ENCODE measurements at places on chromosomes 7 and 10.

- no peak for DNase-seq
These were observed 100.3 kb upstream of the AGBL3 start for GRCh38 chr7:134885967-134886352.

- DNase-seq = no peak
These were observed 190.6 kb downstream of the PARD3 start for GRCh38 chr10:34624323-34625153.

GRCh38 chr7:96310110-96310509 lies 11.8 kb downstream of the SLC25A13 start:
- no peak for DNase-seq

- no peak for DNase-seq
These were observed 82.3 kb upstream of the PPIF start for GRCh38 chr10:79264942-79265341.

- DNase-seq = no peak
These were observed 552.5 kb upstream of the SORCS1 start for GRCh38 chr10:107717046-107717445.

DNA sequence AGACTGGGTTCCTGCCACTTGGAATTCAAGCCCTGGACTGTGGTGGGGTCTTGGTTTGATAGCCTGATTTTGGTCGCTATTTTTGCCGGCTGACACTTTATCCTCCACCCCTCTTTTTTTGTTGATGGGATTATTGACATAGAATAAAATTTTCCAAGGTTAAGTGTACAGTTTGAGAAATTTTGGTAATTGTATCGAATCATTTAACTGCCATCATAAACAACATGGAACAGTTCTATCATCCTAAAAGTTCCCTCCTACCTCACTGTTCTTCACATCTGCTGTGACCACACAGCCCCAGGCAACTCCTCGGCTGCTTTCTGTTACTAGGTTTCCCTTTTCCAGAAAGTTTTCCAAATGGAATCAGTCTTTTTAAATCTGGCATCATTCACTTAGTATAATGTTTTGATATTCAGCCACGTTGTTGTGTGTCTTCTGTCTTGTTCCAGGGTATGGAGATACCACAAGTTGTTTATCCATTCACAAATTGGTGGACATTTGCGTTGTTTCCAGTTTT lies 50.6 kb upstream of the STEAP1B start:
- DNase-seq = no peak

DNA sequence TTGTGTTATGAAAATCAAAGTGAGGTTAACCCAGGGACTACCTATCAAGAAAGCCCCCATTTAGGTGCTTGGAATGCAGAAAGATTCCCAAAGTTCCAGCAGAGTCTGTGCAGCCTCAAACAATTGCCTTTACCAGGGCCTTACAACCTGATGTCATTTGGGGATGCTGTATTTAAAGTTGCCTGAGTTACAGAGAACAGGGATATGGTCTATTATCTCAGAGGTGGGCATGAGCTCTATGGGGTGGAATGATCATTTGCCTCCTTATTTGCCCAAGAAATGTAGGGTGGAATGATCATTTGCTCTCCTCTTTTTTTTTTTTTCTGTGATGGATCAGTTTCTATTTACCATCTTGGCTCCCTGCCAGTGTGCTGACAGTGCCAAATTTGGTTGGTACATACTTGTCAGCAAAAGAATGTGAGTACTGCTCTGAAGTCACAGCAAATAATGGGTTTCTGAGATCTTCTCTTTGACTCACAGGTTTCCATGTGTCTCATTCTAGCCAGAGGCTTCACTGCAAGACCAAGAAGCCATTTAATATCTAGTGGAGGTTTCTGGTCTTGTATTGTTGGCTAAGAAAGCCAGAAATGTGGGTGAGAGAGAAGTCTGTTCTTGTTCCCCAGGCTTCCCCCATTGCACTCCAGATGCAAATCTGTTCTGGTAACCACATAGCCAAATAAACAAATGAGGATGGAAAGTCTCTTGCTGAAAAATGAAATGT lies 45.5 kb upstream of the ZNRF2 start:
- DNase-seq = no peak

DNA sequence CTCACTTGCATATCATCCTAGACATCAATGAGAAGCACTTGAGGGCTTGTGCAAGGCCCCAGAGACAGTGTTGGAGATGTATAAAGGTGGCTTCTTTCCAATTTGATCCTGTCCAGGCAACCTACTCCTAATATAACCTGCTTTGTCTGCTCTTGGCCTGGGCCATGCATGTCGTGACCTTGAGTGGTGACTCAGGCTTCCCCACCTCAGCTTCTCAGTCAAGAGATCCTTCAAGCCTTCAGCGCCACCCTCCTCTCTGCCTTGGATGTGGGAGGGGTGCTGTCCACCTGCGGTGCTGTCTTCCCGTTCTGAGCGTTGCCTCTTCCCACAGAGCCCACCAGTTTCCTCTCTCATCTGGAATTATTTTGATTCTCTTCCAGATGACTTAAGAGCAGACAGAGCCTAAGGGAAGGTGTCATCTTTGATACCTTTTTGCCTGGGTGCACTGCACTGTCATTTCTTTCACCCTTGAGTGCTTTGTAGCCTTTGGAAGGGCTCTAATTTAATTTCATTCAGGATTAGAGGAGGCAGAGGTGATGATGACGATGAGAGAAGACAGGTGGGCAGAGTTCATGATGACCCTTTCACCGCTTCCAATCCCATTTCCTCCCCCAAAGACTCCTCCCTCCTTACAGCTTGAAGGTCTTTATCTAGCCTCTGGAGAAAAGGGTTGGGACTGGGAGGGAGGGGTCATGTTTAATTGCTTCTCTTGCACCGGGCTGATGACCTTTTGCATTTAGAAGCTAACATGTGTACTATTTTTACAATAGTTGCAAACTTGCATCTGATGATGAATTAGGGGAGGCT lies 6.9 kb downstream of the LSMEM1 start:
- DNase-seq = no peak

GRCh38 chr7:44219371-44220045 lies 18.7 kb downstream of the YKT6 start:
- no peak for DNase-seq

GRCh38 chr7:134890246-134891240 lies 95.8 kb upstream of the AGBL3 start:
- no peak for DNase-seq
